Smooth muscle cell of the coronary artery (primary cell): ENCODE measurements at places on chromosomes 7 and 10. TPM values are rescaled to one million over a fixed set of nuclear protein-coding genes. Genes with fewer than 3 reads are reported as not detected.

Gene IKZF1
- not detected in 2 replicates for total RNA-seq

Gene SORCS1
- not detected in 2 replicates for total RNA-seq

Gene TWIST1
- 31.1 and 267 TPM in 2 replicates for total RNA-seq

Gene APBB1IP
- total RNA-seq, result 5.9 TPM in 1 of 2 replicates, not detected in the other

Gene GLCCI1
- 2.1 and 14.0 TPM in 2 replicates for total RNA-seq

Gene MYOF
- 116 and 191 TPM in 2 replicates for total RNA-seq

Gene ACTL6B
- total RNA-seq, result not detected in 2 replicates

Gene MOGAT3
- not detected in 2 replicates for total RNA-seq

Gene TRDMT1
- 4.4 and 4.6 TPM in 2 replicates for total RNA-seq

Gene ENTPD7
- total RNA-seq, result 12.4 and 27.3 TPM in 2 replicates

Gene ACSM6
- total RNA-seq, result not detected in 2 replicates

Gene H2BK1
- total RNA-seq, result not detected in 2 replicates

Gene PNLIP
- total RNA-seq, result not detected in 2 replicates

Gene SOSTDC1
- total RNA-seq, result not detected in 2 replicates

Gene GIMAP2
- 0.60 and 4.7 TPM in 2 replicates for total RNA-seq

Gene LRRTM3
- total RNA-seq, result not detected in 2 replicates

Gene MYL10
- total RNA-seq, result not detected in 2 replicates

Gene PFKFB3
- total RNA-seq, result 21.1 and 31.0 TPM in 2 replicates

Gene GJC3
- not detected in 2 replicates for total RNA-seq

Gene JAKMIP3
- 0.08 and 0.35 TPM in 2 replicates for total RNA-seq

Gene NEUROD6
- total RNA-seq, result not detected in 2 replicates

Gene NEUROG3
- not detected in 2 replicates for total RNA-seq

Gene CHAT
- not detected in 2 replicates for total RNA-seq

Gene SYNPO2L
- under 0.01 TPM in 1 of 2 replicates, not detected in the other for total RNA-seq

Gene MACC1
- total RNA-seq, result 0.08 and 0.12 TPM in 2 replicates

Gene C7orf57
- not detected in 2 replicates for total RNA-seq

Gene LRRN3
- 0.47 and 2.5 TPM in 2 replicates for total RNA-seq

Gene PLAC9
- 24.6 and 27.2 TPM in 2 replicates for total RNA-seq

Gene UNCX
- not detected in 2 replicates for total RNA-seq

Gene CPXM2
- 19.4 and 45.6 TPM in 2 replicates for total RNA-seq

Gene SEMA3A
- 6.0 and 91.7 TPM in 2 replicates for total RNA-seq

Gene ADAM8
- 0.60 and 2.0 TPM in 2 replicates for total RNA-seq

Gene MARVELD1
- total RNA-seq, result 12.9 and 15.4 TPM in 2 replicates

Gene PLXDC2
- 2.1 and 27.1 TPM in 2 replicates for total RNA-seq

Gene SDK1
- under 0.01 and 1.8 TPM in 2 replicates for total RNA-seq

Gene PTPRN2
- total RNA-seq, result 0.15 and 3.0 TPM in 2 replicates

Gene AS3MT
- total RNA-seq, result 5.0 and 5.9 TPM in 2 replicates

Gene HKDC1
- total RNA-seq, result 0.35 and 1.1 TPM in 2 replicates

Gene KLHDC10
- 26.8 and 47.4 TPM in 2 replicates for total RNA-seq

Gene MAGI2
- total RNA-seq, result 2.4 and 5.1 TPM in 2 replicates

Gene ECHDC3
- total RNA-seq, result 4.5 and 5.1 TPM in 2 replicates

Gene TMEM139
- not detected in 2 replicates for total RNA-seq

Gene R3HCC1L
- 10.6 and 12.4 TPM in 2 replicates for total RNA-seq

Gene OR2F2
- total RNA-seq, result not detected in 2 replicates

Gene HGF
- total RNA-seq, result 15.4 and 19.5 TPM in 2 replicates

Gene LGI1
- total RNA-seq, result not detected in 2 replicates

Gene MRPS16
- 59.3 and 75.2 TPM in 2 replicates for total RNA-seq

Gene NKX2-3
- total RNA-seq, result not detected in 2 replicates

Gene NRG3
- total RNA-seq, result 0.15 TPM in 1 of 2 replicates, not detected in the other

Gene TAS2R3
- 0.68 and 1.8 TPM in 2 replicates for total RNA-seq

Gene SFRP4
- total RNA-seq, result 65.8 and 137 TPM in 2 replicates
